ENCODE measurements at places on chromosomes 5 and 9.

DNA sequence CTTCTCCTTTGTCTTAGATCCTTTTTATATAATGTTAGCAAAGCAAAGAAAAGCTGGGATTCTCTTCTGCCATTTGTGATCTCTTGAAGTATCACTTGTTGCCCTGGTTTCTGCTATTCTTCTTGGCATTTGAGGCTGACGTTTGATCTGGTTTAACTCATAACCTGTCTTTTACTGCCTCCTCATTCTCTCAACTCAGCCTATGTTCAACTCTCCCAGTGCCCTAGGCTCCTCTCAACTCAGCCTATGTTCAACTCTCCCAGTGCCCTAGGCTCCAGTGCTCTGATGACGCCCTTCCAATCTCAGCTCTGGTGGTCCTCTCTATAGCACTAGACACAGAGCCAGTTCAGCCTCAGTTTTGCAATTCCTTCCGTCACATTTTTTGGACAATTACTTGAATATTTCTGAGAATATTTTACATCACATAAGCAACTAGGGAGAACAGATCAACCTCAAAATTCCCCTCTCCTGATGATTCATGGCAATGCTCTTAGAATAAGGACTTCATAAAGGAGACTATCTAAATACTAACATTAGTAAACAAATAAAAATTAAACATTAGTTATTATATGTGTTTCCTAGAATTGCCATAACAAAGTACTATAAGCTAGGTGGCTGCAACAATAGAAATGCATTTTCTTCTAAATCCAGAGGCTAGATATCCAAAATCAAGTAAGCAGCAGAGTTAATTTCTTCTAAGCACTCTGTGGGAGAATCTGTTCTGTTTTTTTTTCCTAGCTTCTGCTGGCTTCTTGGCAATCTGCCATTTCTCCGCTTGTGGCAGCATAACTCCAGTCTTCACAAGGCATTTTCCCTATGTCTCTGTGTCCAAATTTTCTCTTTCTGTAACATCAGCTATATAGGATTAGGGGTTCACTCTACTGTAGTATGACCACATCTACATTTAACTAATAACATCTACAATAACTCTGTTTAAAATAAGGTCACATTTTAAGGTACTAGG is 662.1 kb upstream of the FTMT start:
- no peak overlapping the region for H3K27ac ChIP-seq
- H3K4me3 ChIP-seq: no peak overlapping the region
- DNase-seq: no peak
- no peaks in the 10 kb centered on the region for H3K4me1 ChIP-seq
- no peaks in the 10 kb centered on the region for H3K36me3 ChIP-seq

- no peak for DNase-seq
- H3K4me1 ChIP-seq: peaks cover under 1% of the 10 kb centered on the region
- H3K4me3 ChIP-seq: no peak overlapping the region
- no peaks in the 10 kb centered on the region for H3K27me3 ChIP-seq
- no peak overlapping the region for H3K27ac ChIP-seq
- H3K36me3 ChIP-seq: no peaks in the 10 kb centered on the region
Observed at GRCh38 chr9:136826188-136826541, 16.1 kb upstream of the AJM1 start.

GRCh38 chr9:71941998-71942567 is 30.6 kb downstream of the C9orf85 start:
- no peak overlapping the region for H3K27ac ChIP-seq
- H3K4me3 ChIP-seq: no peak overlapping the region
- no peaks in the 10 kb centered on the region for H3K27me3 ChIP-seq
- H3K36me3 ChIP-seq: no peaks in the 10 kb centered on the region
- no peaks in the 10 kb centered on the region for H3K4me1 ChIP-seq

DNA sequence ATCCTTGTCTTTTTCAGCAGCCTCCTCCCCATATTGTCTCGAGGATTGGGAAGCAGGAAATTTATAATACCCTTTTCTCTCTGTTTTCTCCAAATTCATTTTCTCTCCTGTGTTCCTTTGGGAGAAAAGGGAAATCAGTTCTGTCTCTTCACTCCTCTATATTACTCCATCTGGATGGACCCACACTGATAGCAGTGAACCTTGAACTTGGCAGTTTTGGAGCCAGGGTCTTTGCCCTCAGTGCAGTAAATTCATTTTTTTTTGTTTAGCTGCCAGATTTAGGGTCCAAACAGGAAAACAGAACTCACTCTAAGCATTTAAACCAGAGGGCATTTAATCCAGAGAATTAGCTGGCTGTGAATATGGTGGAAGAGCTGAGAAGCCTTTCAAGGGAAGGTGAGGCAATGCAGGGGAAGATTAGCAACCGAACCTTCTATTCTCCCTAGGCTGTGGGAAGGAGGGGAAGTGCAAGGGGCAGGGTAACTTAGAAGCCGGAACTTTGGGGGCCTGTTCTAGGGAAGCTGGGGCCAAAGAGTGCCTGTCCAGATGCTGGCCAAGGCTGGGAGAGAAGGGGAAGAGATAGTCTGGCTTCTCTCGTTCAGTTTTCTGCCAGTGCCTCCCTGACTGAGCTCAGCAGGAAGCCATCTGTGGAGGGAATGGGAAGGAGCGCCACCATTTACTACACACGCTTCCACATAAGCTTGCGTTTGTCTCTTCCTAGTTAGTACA is 16.3 kb upstream of the NPR2 start:
- DNase-seq: no peak
- no peak overlapping the region for H3K4me3 ChIP-seq
- no peaks in the 10 kb centered on the region for H3K27me3 ChIP-seq
- no peaks in the 10 kb centered on the region for H3K36me3 ChIP-seq
- H3K4me1 ChIP-seq: peaks cover 1% of the 10 kb centered on the region

DNA sequence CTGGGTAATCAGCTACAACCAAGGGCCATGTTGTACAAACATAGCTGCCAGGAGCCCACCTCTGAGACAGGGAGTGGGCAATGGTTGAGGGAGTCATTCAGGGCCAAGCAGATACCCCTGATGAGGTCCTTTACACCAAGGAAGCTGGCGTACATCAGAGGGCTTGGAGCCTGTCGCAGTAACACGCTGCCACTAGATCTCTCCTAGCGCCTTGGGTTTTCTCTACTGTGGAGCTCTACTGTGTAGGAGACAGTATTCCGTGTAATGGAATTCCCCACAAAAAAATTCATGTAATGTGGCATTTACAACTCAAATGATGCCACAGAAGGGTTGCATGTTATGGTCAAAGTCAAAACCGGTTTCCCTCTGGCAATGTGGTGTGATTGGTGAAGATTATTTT is 41.4 kb upstream of the CRB2 start:
- H3K4me1 ChIP-seq: no peaks in the 10 kb centered on the region
- no peak overlapping the region for H3K4me3 ChIP-seq
- no peak for DNase-seq
- no peaks in the 10 kb centered on the region for H3K36me3 ChIP-seq
- H3K27me3 ChIP-seq: no peaks in the 10 kb centered on the region
- no peak overlapping the region for H3K27ac ChIP-seq

DNA sequence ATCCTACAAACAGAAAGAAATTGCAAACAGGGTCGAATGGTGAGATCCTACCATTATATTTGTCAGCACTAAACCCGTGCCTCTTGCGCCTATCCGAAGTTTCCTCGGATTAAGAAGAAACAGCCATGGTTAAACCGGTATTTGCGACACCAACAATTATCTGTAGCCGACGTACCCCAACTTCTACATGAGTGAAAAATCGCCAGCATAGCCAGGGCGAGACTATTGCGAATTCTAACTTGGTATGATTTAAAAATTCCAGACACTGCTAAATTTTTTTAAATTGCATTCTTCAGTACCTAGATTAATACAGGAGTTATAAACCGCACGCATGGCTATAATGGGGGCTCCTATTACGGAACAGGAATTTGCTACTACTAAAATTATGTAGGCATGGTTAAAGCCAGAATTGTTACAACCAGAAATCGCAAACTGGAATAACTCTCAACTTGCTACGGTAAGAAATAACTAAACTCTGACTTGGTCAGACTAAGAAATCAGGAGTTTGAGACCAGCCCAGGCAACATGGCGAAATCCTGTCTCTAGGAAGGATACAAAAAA is 25.3 kb upstream of the ANXA2R start:
- H3K4me3 ChIP-seq: peak overlapping the region; percentile 85
- peak overlapping the region; percentile 86 for H3K27ac ChIP-seq
- H3K27me3 ChIP-seq: no peaks in the 10 kb centered on the region
- peaks cover 7% of the 10 kb centered on the region for H3K4me1 ChIP-seq
